H1 (cell line): ENCODE measurements at places on chromosomes 11 and 22. TPM values are rescaled to one million over a fixed set of nuclear protein-coding genes. Genes with fewer than 3 reads are reported as not detected.

The NUP160 gene
- 98.8 and 100 TPM in 2 replicates for total RNA-seq

The MS4A15 gene
- total RNA-seq, result 0.17 TPM in 1 of 2 replicates, not detected in the other

The UBQLNL gene
- total RNA-seq, result not detected in 2 replicates

The PRR5L gene
- total RNA-seq, result 7.4 and 10.1 TPM in 2 replicates

The TUBA8 gene
- 0.23 and 1.0 TPM in 2 replicates for total RNA-seq

The RDX gene
- total RNA-seq, result 100 and 105 TPM in 2 replicates

The TBX1 gene
- total RNA-seq, result 0.28 and 0.38 TPM in 2 replicates

The P4HA3 gene
- total RNA-seq, result not detected in 2 replicates

The FIBIN gene
- total RNA-seq, result 0.42 and 0.45 TPM in 2 replicates

The DEUP1 gene
- 0.38 and 0.45 TPM in 2 replicates for total RNA-seq

The TYMP gene
- total RNA-seq, result 0.43 and 0.46 TPM in 2 replicates

The OR52N4 gene
- not detected in 2 replicates for total RNA-seq

The ZNF408 gene
- 10.7 and 11.0 TPM in 2 replicates for total RNA-seq

The MUC5B gene
- 0.02 and 0.31 TPM in 2 replicates for total RNA-seq

The OR5J2 gene
- not detected in 2 replicates for total RNA-seq

The MRGPRE gene
- not detected in 2 replicates for total RNA-seq

The FXYD2 gene
- 0.99 and 1.1 TPM in 2 replicates for total RNA-seq

The ANAPC15 gene
- total RNA-seq, result 70.0 and 74.9 TPM in 2 replicates

The IL10RA gene
- total RNA-seq, result 0.11 and 0.31 TPM in 2 replicates

The NAGA gene
- 14.7 and 14.8 TPM in 2 replicates for total RNA-seq

The PTDSS2 gene
- 48.7 and 52.4 TPM in 2 replicates for total RNA-seq

The APOA4 gene
- total RNA-seq, result not detected in 2 replicates

The APOA5 gene
- total RNA-seq, result 0.15 and 0.21 TPM in 2 replicates

The OR6A2 gene
- total RNA-seq, result 0.10 and 0.20 TPM in 2 replicates

The DUSP8 gene
- 2.1 and 2.8 TPM in 2 replicates for total RNA-seq

The OR52I2 gene
- not detected in 2 replicates for total RNA-seq

The OR5P2 gene
- not detected in 2 replicates for total RNA-seq

The ART1 gene
- not detected in 2 replicates for total RNA-seq

The TMA7B gene
- total RNA-seq, result not detected in 2 replicates

The CRYBA4 gene
- 0.67 and 1.5 TPM in 2 replicates for total RNA-seq

The C11orf97 gene
- total RNA-seq, result not detected in 2 replicates

The CABP4 gene
- total RNA-seq, result not detected in 2 replicates

The TANGO2 gene
- total RNA-seq, result 10.1 and 13.6 TPM in 2 replicates

The GUCY1A2 gene
- 1.6 and 1.9 TPM in 2 replicates for total RNA-seq

The CYP2D6 gene
- 0.77 and 0.93 TPM in 2 replicates for total RNA-seq
